Stimulated activated CD4-positive, alpha-beta T cell treated with anti-CD3 and anti-CD28 coated beads, Interleukin-2, amount 100 ng/mL, for 24 hours (primary cell): ENCODE measurements at places on chromosomes 13 and 19.

- no peak for DNase-seq
Measured at GRCh38 chr13:95601906-95602305, 42.6 kb downstream of the DZIP1 start.

DNA sequence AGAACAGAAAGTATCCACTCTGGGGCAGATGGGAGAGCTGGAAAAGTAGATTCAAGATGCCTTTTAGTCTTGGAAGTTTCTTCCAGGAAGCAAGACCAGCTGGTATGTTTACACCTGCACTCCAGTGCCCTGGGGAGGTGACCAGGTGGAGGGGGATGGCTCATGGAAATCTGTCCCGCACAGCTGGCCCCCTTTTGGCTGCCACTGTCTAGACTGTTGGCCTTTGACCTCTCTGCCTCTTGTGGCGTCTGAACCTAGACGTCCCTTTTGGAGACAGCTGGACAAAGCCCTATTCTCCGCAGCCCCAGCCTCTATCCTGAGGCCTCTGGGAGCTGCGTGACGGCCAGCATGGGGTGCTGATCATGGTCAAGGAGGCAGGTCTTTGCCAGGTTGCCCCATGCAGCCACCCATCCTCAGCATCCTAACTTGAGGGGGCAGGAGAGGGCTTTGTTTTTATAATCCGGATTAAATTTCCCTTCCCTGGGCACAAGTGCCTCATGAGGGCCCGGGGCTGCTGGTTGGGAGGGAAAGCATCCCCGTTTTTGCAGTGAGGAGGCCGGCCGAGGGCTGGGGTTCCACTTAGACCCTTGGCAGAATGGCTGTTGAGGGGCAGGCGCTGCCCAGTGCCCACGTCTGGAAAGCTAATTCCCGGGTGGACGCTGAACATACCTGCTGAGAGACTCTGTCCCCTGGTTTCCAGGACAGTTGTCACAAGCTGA lies 17.3 kb upstream of the GDF15 start:
- no peak for DNase-seq

- DNase-seq = no peak
Measured at GRCh38 chr13:73195091-73195490, 136.3 kb downstream of the KLF5 start.

- peak; percentile 14 for DNase-seq
Measured at GRCh38 chr13:114134944-114135610, 2.7 kb upstream of the RASA3 start.

- no peak for DNase-seq
Measured at GRCh38 chr13:51879133-51879532, 17.4 kb downstream of the CCDC70 start.

DNA sequence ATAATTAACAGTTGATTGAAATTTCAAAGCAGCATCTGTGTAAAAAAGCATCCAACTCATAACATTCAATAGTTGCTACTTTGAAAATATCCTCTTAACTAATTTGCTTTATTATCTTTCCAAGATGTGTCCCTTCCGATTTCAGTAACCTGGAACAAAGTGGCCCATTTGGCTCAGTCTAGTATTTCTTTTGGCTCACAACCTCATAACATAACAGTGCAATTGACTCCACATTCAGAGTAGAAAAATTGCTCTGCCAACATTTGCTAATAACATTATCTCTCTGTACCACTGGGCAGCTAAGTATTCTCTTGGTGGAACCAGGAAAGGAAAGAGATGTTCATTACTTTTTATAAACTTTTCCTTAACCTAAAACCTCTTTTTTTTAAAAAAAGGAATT lies 571.1 kb upstream of the ARGLU1 start:
- DNase-seq = no peak

GRCh38 chr13:102399791-102400674 lies 1.8 kb downstream of the FGF14 start:
- DNase-seq = peak; percentile 22

DNA sequence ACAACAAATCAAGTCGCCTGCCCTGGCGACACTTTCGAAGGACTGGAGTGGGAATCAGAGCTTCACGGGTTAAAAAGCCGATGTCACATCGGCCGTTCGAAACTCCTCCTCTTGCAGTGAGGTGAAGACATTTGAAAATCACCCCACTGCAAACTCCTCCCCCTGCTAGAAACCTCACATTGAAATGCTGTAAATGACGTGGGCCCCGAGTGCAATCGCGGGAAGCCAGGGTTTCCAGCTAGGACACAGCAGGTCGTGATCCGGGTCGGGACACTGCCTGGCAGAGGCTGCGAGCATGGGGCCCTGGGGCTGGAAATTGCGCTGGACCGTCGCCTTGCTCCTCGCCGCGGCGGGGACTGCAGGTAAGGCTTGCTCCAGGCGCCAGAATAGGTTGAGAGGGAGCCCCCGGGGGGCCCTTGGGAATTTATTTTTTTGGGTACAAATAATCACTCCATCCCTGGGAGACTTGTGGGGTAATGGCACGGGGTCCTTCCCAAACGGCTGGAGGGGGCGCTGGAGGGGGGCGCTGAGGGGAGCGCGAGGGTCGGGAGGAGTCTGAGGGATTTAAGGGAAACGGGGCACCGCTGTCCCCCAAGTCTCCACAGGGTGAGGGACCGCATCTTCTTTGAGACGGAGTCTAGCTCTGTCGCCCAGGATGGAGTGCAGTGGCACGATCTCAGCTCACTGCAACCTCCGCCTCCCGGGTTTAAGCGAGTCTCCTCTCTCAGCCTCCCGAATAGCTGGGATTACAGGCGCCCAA lies at the start of gene LDLR:
Gene LDLR, plus strand, starts transcription at position 210 of the 760 bp plus-strand sequence. Its CDS starts 86 bp downstream, at position 296.
- DNase-seq = peak; percentile 76

GRCh38 chr13:44413095-44413494 lies 39.5 kb downstream of the SERP2 start:
- DNase-seq = no peak

DNA sequence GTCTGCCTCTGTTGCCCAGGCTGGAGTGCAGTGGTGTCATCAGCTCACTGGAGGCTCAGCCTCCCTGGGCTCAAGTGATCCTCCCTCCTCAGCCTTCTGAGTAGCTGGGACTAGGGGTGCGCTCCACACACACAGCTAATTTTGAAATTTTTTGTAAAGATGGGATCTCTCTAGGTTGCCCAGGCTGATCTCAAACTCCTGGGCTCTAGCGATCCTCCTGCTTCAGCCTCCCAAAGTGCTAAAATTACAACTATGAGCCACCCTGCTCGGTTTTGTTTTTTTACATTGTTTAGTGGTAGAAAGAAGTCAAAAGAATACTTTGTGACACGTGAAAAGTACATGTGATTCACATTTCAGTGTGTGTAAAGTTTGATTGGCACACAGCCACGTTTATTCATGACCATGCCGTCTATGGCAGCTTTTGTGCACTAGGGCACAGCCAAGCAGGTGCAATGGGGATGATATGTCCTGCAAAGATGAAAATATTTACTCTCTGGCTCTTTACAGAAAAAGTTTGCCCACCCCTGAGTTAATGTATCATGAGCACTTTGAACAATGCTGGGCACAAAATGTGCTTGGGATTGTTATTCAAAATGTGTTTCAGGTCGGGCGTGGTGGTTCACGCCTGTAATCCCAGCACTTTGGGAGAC lies 16.2 kb upstream of the NFIC start:
- no peak for DNase-seq

DNA sequence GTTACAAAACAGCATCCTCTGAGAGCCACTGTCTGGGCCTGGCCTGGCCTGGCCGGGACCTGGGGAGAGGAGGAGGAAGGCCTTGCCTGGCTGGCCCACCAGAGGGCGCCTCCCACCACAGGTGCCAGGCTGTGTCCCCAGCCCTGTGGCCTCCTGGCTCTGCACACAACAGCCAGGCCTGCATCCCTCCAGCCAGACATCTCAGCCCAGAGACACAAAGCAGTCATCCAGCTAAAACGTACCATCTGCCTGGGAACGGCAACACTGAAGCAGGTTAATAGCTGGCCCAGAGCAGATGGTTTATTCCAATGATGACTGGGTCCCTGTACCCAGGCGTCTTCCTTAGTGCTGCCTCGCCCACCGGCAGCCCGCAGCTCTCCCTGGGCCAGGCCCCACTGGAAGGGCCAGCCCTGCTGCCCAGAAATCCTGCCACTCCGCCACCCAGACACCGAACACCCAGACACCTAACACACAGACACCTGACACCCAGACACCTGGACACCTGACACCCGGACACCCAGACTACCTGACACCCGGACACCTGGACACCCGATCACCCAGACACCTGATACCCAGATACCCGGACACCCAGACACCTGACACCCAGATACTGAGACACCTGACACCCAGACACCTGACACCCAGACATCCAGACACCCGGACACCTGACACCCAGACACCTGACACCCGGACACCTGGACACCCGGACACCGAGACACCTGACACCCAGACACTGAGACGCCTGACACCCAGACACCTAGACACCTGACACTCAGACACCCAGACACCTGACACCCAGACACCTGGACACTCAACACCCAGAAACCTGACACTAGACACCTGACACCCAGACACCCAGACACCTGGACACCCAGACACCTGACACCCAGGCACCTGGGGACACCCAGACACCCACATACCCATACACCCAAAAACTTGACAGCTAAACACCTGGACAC lies 20.1 kb downstream of the C19orf12 start:
- peak; percentile 87 for DNase-seq

DNA sequence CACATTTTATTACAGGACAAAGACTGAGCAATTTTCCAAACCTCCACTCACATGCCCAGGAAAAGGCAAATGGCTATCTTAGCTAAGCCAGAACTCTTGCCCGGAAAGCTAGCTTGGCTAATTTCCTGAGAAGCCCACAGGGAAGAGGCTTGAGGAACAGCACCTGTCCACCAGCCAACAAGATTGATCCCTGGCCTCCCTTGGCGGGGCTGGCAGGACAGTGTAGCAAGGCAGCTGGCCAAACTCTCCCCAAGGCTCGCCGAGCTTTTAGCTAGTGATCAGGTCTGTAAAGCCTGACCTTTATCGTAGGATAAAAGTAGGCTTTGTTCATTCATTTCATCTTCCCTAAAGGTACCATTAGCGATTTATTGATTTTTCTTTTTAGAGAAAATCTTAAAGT lies 101.4 kb downstream of the UQCRFS1 start:
- DNase-seq = no peak

GRCh38 chr19:44447916-44448674 lies at the start of gene ZNF229:
ZNF229 (minus strand) TSS chr19:44448472; CDS start chr19:44442847, 5,625 bp downstream.
- DNase-seq = peak; percentile 77

GRCh38 chr19:2618611-2619010 lies 83.9 kb downstream of the GNG7 start:
- DNase-seq = peak; percentile 86

DNA sequence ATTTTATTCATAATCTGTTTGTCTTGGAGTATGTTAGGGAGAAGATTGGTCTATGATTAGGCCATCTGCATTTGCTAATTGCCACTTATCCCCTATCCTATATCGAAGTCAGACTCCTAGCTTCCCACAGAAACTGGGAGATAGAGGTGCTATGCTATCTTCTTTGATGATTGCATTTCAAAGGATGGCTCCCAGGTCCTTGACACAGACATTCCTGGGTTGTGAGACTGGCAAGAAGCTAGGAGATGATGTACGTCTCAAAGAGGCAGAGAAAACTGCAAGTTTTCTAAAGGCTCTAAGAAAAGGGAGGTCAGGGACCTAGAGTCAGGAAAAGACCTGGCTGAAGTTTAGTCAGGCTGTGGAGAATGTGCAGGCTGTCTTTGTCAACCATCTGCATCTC lies 1251.9 kb downstream of the PCDH17 start:
- DNase-seq = no peak

DNA sequence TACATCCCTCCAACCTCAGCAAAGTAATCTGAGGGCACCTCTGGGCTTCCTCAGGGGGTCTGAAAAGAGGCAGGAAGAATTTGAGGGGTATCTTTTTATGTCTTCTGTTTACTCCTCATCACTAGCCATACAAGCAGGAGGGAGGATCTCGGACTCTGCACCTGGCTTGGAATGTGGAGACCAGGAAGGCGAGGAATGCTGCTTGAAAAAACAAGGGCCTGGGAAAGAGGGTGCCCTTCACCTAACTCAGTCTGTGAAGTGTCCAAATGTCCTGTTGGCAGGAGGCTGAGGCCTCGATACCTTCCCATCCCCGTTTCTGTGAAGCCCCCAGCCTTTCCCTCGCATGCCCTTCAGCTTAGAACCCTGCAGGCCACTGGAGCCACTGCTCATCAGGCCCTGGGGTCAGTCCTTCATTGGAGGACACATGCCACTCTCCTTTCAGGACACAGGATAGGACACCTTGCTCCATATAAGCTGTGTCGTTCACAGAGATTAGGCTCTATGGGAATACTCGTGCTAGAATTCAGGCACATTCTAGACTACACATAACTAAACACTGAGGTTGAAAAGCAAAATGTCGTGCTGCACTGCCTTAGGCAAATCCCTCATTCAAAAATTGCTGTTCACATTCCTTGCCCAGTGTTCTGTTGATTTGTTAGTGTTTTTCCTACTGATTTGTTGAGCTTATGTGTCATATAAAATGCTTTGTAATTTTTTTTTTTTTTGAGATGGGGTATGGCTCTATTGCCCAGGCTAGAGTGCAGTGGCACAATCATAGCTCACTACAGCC lies 49.7 kb downstream of the ESD start:
- no peak for DNase-seq

- DNase-seq = no peak
Measured at GRCh38 chr13:31747291-31747690, 8.0 kb downstream of the RXFP2 start.

DNA sequence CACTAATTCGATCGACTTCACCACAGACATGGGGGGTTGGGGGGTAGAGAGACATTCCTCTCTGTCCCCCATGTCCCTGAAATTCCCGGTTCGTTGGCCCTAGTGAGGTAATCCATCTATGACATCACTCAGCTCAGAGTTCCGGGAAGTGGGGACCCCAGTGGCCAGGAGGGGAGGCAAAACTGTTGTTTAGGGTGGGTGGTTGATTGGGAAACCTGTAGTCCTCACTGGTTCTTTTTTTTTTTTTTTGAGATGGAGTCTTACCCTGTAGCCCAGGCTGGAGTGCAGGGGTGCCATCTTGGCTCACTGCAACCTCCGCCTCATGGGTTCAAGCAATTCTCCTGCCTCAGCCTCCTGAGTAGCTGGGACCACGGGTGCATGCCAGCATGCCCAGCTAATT lies at the start of gene ARRDC5:
Gene ARRDC5, minus strand, starts transcription at position 101 of the 400 bp plus-strand sequence. Its CDS starts 71 bp downstream, at position 30.
- no peak for DNase-seq
